ENCODE measurements at places on chromosomes 5 and 9. TPM values are rescaled to one million over a fixed set of nuclear protein-coding genes. Genes with fewer than 3 reads are reported as not detected.

DNA sequence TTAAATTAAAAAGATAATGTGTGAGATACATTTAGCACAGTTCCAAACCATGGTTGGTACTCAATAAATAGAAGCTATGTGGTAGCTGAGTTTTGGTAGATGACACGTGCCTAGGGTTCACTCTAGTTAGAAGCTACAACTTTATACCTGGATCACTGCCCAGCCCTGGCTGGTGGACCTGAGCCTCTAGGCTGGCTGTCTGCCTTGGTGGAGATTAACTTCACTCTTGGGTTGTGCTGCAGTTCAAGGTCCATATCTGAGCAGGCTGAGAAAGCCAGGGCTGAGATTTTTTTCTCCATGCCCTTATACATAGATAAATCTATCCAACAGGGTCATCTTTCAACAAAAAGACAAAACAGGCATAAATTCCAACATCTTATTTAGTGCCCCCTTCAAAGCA, 44.6 kb upstream of the SPDL1 start:
- DNase-seq, result no peak

- no peak for DNase-seq
These were observed 57.6 kb downstream of the TMOD1 start for GRCh38 chr9:97559111-97559514.

- DNase-seq, result no peak
These were observed 71.0 kb downstream of the IPO11 start for GRCh38 chr5:62483556-62483955.

DNA sequence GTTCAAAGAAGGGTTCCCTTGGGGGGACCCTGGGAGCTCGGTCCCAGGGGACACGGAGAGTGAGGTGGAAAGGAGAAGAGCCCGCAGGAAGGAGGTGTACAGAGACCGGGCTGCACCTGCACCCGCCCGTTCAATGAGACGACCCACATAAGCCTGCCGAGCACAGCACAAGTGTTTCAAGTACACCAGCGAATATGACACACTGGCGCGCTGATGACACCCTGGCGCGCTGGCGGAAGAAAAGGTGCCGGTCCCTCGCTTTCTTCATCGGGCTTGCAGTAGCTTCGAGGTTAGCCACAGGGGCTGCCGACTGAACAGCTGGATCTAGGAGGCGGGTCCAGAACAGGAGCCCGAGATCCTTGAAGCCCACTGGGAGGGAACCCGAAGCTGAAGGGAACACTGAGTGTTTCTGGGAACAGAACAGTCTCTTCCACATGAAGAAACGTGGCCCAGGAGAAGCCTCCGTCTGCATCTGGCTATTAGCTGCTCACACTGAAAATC, 1.4 kb downstream of the TBC1D9B start:
- no peak for DNase-seq

GRCh38 chr9:100939636-100940035, 88.9 kb upstream of the PLPPR1 start:
- no peak for DNase-seq

Gene PHF24
- total RNA-seq, result not detected

Gene SREK1
- total RNA-seq, result 154 TPM

Gene ARHGEF28
- total RNA-seq, result not detected

Gene SPATA31A3
- total RNA-seq, result not detected
